Tibial artery (tissue), 4 donors: ENCODE measurements at places on chromosomes 1 and 21.

DNA sequence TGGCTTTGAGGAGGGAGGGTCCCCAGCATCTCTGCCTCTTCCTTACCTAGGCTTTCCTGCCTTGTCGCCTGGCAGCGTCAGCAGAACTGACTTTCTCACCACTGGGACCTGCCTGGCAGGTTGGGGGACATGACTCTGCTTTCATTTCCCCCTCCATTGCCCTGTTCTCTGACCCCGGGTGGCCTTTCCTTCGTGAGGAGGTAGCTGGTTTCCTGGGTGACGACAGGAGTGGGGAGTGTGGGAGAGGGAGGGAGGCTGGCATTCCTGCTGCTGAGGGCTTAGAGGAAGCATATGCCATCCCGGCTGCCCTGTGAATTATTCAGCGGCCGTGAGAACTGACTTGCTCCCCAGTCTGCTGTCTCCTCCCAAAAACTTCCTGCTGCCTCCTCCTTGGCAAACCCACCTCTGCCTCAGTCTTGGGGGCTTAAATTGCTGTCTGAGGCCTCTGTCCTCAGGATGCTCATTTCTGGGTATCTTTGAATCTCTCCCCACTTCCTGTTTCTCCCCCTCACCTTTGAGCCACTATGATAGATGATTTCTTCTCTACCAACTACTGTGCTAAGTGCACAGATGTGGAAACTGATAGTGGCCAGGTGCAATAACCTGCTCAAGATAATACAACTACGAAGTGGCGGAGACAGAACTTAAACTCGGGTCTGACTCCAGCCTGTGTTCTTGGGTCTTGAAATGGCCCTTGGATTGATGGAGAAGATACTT is 182.0 kb upstream of the CSF3R start:
- DNase-seq, result no peak

DNA sequence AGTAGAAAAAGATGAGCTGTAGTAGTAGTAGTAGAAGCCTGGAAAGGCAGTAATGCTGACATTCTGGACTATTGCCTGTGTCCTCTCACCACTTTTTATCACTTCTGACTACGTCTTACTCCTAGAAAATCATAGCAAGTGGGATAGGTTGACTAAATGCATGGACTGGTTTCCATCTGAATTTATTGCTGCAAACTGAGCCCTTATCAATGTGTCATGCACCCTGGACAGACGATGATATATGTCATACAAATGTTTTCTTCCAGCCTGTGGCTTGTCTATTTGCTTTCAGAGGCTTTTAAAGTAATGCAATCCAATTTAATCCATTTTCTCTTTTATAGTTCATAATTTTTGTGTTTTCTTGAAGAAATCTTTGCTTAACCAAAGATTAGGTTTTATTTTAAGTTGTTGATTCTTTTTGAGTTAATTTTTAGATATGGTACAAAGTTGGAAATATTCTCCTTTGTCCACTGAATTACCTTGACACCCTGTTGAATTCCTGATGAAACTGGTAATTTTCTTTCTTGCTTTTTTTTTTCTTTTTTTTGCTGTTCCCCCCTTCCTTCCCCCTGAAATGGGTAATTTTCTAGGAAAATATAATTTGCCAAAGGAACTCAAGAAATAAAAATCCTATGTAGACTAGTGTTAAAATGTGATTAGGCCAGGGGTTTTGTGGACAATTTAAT is 47.1 kb downstream of the PHACTR4 start:
- no peak for DNase-seq

DNA sequence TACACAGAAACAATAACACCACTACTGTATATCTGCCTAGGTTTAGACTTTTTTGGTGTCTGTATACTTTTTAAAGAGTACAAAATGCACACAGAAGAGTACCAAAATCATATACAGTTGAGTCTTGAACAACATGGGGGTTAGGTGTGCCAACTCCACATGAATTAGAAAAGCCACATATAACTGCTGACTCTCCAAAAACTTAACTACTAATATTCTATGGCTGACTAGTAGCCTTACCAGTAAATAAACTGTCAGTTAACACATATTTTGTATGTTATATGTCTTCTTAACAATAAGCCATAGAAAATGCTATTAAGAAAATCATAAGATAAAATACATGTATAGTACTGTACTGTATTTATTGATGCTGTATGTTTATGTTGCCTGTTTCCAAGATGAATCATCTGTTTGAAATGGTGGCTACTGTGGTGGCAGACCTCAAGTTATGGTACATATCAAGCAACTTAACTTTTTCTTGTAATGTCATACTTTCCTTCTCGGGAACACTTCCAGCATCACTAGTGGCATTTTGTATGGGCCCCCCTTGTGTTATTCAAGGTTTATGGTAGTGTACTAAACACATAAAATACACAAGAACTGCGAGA is 71.2 kb downstream of the LHX4 start:
- DNase-seq, result no peak

DNA sequence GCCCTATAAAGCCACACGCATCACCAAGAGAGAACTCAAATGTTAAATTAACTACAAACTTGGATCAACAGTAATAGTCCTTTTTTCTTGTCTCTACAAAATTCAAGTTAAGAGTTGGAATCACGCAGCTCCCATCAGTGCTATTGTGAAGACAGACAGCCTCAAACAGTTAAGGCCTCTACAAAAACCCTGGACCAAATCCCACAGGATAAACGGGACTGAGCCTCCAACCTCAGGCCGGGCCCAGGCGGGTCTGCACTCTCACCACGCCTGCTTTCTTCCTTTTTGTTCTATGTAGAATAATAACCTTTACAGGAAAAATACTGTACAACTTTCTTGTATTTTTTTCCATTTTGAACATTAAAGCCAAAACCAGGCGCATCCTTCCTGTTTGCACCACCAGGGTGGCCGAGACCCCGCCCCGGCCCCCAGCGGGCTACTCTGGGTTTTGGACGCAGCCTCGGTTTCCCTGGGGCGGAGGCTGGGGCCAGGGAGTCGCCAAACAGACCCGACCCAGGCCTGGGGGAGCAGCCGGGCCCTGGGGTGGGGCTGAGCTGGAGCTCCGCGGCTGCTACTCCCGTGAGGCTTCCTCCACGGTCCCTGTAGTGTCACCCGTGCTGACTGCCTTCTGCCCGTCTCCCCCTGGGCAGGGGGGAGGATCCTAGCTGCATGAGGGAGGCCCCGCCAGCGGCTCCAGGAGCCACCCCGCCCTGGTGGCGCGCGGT is 158.4 kb downstream of the CASZ1 start:
- no peak for DNase-seq

GRCh38 chr1:42970143-42970542 is 11.5 kb upstream of the SLC2A1 start:
- no peak for DNase-seq

GRCh38 chr1:17170571-17170970 is 34.4 kb upstream of the PADI1 start:
- DNase-seq, result no peak

GRCh38 chr1:119783354-119784185 is 14.9 kb upstream of the HMGCS2 start:
- no peak for DNase-seq

GRCh38 chr1:35929730-35930592 is 944 bp upstream of the AGO3 start:
- peak; percentile 82 for DNase-seq
